H54 (cell line): ENCODE measurements at places on chromosomes 6 and 20.

DNA sequence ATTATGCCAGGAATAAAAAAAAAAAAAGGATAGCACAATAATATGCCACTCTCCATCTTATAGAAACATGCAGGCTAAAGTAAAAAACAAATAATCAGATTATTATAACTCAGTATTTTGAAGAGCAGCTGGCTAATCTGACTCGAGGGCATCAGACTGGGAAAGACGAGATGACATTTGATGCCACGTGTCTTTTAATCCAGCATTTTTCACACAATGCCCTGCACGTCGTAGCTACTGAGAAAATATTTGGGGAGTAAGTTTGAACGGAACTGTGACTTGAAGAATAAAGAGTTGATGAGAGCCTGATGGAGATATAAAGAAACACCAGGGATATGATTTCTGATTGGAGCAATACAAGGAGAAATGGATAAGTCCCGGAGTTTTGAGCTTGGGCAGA, 237.7 kb downstream of the ARID1B start:
- no peak for DNase-seq

DNA sequence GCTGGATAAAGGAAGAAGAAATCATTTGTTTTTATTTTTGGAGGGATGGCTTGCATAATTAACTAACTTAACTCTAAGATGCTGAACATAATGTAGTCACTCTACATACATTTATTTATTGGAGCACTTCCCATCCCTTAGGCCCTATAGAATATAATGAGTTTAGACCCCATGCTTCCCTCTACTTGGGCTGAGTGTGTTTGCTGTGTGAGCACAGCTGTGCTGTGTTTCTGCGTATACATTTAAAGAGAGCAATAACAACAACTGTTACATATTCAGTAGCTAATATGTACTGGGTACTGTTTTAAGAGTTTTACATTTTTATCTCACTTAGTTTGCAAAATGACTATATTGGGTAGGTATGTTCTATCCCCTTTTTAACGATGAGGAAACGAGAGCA, 736.6 kb upstream of the NRSN1 start:
- no peak for DNase-seq

DNA sequence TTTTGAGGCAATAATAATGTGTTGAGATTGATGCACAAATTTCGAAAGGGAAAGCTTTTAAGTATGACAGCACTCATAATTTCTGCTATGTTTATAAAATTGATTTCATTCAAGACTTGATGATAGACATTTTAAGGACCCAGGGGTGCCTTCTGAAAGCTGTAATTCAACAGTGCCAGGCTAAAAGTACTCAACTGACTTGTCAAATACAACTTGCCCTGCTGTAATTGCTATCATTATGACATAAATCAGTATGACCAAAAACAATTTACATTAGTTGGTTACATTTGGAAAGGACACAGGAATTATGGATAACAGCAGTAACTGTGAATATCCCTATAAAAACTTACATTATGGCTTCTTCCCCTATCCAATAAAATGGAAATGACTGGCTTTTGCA, 178.9 kb downstream of the MMUT start:
- DNase-seq = no peak

- DNase-seq = no peak
Observed at GRCh38 chr20:19079536-19080299, 132.7 kb upstream of the SLC24A3 start.

GRCh38 chr6:66902457-66902856, 1195.4 kb upstream of the EYS start:
- DNase-seq = no peak

DNA sequence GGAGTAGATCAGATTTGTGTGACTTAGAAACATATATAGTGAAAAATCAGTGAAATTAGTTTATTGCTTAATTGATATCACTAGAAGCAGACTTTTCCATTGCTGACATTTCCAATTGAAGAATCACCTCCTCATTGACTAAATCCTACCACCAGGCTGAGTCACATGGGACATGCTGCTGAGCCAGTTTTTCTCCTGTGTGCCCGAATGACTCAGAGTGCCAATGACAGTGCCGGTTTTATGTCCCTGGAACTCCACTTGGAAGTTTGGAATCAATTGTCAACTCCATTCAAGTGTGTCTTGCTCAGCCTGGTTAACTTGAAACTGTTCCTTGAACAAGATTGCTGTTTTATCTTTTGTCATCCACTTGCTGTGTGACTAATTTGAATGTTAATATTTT, 316.1 kb upstream of the PRDM1 start:
- peak; percentile 4 for DNase-seq

DNA sequence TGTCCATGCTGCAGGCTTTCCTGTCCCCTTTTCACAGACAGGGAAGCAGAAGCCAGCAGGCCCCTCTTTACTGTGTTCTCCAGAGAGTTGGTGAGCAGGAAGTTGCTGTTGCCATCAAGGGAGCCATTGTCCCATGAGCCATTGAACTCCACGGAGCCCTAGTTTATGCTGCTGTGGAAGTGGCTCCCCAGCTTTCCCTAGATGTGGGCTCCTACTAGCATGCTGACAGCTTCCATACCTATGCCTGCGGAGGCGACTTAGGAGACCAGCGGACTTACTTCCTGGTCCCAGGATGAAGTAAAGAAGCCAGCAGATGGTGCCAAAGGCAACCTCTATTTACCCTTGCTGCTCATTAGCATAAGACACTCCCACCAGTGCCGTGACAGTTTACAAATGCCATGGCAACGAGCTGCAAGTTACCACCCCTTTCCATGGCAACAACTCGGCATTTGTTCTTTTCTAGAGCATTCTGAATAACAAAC, 30.8 kb upstream of the FKBP1A start:
- no peak for DNase-seq

GRCh38 chr20:50442512-50442911, 67.7 kb upstream of the PTPN1 start:
- no peak for DNase-seq

GRCh38 chr6:56759521-56759920, 116.8 kb upstream of the DST start:
- DNase-seq = no peak

- DNase-seq = no peak
Observed at GRCh38 chr6:3943331-3943765, 94.2 kb downstream of the FAM50B start.

DNA sequence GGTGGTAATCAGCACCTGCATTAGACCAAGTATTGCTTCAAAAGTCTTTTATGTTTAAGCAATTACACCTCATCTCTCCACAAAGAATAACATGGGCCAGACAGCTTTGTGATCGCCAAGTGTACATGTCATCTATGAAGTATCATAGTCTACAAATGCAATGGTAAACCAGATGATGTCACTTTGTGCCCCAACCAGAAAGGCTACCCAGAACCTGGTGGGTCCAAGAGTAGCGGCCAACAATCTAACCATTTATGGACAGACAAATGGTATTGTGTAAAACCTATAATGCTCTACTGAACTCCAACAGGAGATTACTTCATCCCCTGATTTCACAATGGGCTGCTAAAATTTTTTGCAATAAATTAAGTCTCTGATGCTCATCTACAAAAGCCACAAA, 295.9 kb downstream of the GMDS start:
- DNase-seq = no peak

DNA sequence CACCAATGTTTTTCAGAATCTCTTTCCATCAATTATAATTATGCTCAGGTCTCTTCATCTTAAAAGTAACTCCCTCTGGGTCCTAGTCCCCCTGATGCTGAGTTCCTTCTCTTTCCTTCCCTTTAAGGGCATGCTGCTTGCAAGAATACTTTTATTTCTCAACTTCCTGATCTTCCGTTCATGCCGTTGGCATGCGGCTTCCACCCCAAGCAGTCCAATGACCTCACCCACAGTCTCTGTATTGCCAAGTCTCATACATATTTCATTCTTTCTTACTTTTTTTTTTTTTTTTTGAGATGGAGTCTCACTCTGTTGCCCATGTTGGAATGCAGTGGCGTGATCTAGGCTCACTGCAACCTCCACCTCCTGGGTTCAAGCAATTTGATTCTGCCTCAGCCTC, 83.5 kb downstream of the NDUFAF5 start:
- peak; percentile 8 for DNase-seq

- DNase-seq = peak; percentile 32
Observed at GRCh38 chr6:51959744-51960383, 127.5 kb downstream of the PKHD1 start.

- DNase-seq = no peak
Observed at GRCh38 chr6:157267654-157268053, 55.7 kb downstream of the TMEM242 start.

GRCh38 chr6:164924674-164925073, 384.7 kb downstream of the C6orf118 start:
- DNase-seq = no peak

- no peak for DNase-seq
Observed at GRCh38 chr6:13308332-13308731, 20.0 kb downstream of the TBC1D7 start.

DNA sequence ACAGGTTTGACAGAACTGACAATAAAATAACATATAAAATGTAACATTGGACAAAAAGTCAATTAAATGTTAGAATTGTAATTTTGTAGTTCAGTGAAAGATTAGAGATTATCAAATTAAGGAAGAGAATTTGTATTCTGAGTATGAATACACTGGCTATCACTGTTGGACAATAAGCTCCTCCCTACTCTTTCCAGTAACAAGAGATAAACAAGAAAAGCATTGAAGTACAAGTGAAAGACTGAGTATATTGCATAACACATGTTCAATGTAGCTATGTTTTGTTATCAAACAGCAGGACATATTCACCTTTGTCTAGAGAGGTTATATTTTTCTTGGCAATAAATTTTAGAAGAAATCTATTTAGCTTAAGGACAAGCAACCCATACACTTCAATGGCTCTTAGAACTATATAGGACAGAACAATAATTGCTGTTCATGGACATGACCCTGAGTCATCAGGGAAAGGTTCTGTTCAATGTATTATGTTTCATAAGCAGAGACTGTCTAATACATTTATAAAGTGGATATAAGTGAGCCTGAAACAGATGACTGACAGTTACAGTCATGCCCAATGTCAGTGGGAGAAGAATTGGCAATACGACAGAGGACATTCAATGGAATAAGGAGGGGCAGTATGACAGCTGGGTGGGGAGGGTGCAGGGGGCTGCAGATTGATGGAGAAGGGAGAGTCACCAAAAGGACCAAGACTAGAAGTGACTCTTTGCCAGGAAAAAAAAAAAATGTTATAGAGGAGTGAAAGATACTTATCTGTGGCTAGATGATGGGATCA, 520.4 kb downstream of the FRK start:
- DNase-seq = no peak

GRCh38 chr6:7769702-7770101, 43.8 kb downstream of the BMP6 start:
- no peak for DNase-seq

GRCh38 chr20:48819821-48820648, 7.8 kb downstream of the PREX1 start:
- no peak for DNase-seq

DNA sequence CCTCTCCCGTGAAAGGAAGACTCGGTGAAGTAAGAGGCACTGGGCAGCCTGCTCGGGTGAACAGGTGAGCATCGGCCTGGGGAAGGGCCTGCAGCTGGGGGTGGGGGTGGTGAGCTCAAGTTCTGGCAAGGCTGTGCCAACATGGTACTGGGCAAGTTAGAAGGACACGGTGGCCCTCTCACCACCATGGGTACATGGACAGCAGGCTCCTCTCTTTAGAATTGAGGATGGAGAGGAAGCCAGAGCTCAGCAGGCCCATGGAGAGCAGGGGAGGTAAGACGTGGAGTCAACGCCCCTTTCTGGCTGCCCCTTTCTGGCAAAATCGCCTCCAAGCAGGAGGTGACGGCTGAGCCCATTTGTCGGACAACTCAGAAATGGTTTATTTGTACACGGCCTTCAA, 135.6 kb downstream of the ANKRD60 start:
- no peak for DNase-seq

DNA sequence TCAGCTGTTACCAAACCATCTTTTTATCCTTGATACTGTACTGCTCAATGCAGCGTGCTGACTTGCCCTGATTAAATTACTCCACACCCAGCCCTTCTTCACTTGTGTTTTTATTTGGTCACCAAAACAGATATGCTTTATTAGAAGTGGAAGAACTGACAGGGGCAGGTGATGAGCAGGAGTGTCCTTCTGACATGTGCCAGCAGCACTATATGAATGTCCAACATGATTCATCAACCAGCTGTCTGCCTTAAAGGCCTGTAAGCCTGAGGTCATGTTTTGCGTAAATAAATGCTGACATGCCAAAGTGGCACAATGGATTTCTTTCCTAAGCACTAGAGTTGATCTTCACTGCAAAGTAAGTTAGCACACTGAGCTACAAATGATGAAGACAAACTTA, 15.4 kb downstream of the POPDC3 start:
- DNase-seq = no peak

DNA sequence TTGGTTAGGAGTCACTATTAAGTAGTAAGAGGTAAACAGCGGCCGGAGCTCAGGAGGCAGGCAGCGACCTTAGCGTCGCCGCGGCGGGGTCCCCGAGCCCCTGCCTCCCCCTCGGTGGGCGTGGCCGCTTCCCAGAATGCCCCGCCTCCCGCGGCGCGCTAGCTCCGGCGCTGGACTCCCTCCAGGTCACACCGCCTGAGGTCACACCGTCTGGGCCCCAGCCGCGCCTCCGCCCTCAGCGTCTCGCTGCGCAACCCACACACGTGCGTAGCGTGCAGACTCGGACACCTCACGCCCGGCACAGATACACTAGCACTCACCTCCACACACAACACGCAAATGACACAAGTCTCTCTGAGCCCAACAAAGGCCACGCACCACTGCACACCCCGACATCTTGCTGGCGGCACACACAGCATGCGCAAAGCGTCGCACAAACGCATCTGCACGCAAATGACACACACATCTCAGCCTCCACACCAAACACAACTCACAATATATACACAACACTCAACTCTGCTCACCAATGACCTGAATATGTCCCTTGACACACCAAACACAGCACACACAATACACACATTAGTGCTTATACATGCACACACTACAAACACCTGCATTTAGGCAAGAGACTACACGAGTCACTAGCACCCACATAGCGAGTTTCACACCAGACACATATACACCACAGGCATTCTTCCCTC, 17.6 kb upstream of the CDKN1A start:
- no peak for DNase-seq

- no peak for DNase-seq
Observed at GRCh38 chr20:3158968-3159431, 665 bp downstream of the FASTKD5 start.

DNA sequence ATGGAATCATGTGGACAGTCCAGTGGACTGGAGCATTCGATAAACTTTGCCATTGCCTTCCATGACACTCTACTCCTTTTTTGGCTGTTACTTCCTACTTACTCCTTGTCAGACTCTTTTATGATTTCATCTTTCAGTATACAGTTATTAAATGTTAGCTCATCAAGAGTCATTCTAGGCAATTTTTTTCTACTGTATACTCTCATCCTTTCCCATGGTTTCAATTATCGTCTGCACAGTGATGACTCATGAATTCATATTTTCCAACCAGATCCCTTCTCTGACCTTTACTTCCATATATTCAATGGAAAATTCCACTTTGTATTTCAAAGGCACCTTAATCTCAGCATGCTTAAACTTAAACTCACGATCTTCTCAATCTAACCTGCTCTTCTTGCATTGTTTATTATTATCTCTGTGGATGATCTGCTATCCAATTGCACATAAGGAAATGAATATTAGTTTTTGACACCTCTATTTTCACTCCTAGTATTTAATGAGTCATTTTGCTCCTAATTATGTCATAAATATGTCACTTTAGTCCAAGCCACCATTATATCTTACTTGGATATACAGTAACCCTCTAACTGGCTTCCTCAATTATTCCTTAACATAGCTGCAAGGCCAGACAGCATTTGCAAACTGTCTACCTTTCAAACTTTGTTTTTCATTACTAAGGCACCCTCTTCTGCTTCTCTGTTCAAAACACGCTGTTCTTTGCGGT, 427.5 kb downstream of the PHF3 start:
- no peak for DNase-seq

GRCh38 chr6:45637056-45637455, 259.3 kb upstream of the SUPT3H start:
- no peak for DNase-seq
